ENCODE measurements at places on chromosomes 4 and X.

DNA sequence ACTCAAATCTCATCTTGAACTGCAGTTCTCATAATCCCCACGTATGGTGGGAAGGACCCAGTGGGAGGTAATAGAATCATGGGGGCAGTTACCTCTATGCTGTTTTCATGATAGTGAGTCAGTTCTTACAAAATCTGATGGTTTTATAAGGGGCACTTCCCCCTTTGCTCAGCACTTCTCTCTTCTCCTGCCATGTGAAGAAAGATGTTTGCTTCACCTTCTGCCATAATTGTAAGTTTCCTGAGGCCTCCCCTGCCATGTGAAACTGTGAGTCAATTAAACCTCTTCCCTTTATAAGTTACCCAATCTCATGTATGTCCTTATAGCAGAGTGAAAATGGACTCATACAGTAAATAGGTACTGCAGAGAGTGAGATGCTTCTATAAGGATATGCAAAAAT lies 1050.6 kb upstream of the GRIA3 start:
- DNase-seq: no peak

DNA sequence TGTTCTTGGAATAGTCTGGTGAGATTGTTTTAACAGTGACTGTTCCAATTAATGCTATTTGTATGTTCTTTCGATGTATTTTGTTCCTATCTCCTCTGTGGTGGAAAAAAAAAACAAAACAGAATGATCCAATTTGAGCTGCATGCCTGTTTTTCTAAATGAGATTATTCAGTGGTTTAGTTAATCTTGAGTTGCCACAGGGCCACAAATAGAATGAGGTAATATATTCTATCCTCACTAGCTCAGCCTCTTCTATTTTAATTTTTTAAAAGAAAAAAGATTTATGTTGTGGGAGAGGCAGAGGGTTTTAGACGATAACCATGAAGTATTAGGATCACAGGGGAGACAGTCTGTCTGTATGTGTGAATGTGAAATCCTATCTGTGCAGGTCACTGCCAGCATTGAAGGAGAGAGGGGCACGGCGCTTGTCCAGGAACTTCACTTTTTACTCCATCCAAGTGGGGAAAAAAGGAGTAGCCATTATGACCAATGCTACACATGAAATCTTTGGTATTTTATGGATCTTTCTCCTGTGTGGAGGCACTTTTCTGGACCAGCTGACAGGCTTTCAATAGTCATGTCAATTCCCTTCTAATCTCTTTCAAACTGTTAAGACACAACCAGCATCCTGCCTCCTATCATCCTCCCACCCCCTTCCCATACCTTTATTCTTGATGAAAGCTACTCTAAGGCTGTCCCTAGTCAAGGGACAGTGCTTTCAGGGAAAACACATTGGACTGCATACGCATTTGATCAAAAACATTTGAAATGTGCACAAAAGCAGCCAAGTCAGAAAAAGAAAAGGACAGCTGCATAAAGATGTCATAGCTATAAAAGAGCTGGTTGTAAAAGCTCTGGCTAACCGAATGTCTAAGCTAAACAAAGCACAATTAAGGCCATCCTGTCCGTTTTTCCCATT lies 1063.8 kb upstream of the INTU start:
- DNase-seq: peak; percentile 47

GRCh38 chr4:150765216-150765615 lies 183.3 kb downstream of the MAB21L2 start:
- DNase-seq: no peak

DNA sequence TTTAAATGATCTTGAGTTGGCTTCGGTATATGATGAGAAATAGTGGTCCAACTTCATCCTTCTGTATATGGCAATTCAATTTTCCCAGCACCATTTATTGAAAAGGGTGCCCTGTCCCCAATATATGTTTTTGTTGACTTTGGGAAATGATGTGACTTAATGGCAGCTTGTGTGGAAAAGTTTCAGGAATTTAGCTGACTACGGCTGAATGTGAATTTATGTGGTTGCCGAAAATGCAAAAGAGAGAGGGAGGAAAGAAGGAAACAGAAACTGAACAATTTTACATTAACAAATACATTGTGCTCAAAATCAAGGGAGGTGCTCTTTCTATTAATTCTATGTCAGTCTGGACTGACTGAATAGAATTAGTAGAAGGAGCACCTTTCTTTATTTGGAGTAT lies 101.8 kb upstream of the CYSLTR1 start:
- DNase-seq: no peak

DNA sequence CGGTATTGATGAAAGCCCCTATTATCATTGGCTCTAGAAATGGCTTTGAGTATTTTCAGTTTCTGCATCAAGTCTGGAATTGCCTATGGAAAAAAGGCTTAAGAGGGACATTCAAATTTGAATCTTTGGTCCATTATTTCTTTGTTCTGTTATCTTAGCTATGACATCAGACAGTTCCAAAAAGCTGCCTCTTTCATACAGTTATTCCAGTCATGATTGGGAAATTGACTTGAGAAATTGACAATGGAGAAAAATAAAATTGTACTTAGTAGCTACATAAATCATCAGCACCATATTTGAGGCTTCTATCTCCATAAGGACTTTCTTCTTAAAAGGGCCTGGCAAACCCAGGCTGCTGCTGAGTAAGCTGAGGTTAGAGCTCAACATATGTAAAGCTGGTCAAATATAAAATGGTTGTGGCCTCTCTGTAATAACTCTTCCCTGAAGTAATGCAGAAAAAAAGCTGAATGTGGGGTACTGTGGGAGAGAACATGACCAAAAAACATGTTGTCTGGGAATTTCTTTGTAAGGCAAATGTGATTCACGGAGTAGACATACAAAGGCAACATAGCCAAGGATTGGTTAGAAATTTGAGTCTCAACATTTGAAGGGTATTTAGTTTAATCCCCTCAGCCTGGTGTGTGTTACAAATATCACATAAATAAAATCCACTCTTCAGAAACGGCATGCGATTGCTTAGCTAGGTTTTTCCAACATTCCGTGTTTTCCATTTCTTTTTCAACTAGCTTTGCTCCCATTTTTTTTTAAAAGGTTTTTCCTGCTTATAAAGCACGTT lies 100.9 kb downstream of the LNX1 start:
- DNase-seq: no peak

DNA sequence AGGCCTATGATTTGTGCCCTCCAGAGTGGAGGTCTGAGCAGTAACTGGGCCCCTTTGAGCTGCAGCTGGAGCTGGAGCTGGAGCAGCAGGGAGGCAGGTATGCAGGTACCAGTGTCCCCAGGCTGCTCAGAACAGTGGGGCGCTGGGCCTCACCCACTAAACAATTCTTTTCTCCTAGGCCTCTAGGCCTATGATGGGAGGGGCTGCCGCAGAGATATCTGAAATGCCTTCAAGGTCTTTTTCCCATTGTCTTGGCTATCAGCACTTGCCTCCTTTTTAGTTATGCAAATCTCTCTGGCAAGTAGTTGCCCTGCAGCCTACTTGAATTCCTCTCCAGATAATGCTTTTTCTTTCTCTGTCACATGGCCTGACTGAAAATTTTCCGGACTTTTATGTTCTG lies 79.7 kb upstream of the OTUD4 start:
- no peak for DNase-seq

DNA sequence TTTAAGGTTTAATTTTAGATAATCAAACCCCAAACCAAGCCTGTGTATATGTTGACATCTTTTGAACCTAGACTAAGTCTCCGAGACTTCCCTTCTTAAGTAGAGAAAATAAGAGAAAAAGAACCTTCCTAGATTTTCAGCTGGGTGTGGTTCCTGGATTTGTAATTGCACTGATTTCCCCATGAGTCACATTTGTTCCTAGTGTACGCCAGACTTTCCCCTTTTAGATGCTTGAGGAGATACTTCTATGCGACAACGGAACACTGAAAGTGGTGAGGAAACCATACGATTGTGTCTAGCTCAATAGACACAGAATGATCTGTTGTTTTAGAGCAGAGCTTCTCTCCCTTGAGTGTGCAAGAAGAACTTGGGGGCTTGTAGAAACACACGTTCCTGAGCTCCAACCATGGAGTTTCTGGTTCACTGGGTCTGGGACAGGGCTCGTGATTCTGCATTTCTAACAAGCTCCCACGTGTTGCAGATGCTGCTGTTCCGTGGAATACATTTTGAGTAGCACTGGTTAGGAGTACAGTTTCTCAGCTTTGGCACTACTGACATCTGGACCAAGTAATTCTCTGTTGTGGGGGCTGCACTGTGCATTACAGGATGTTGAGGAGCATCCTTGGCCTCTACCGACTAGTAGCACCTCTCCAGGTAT lies 87.1 kb downstream of the AMELX start:
- no peak for DNase-seq

DNA sequence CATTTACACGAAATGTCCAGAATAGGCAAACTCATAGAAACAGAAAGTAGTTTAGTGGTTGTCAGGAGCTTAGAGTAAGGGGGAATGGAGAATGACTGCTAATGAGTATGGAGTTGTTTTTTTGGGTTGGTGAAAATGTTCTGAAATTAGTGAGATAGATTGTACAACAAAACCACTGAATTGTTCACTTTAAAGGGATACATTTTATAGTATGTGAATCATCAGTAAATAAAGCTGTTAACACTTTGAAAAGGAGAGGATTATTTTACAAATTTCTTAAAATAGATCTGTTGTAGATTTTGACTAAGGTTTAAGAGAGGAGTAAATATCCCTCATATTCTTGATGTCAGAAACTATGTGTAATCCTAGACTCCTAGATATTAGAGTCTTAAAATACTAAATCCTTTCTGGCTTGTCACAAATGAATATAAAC lies 82.7 kb downstream of the RAPGEF2 start:
- no peak for DNase-seq

- no peak for DNase-seq
These were observed 5.4 kb upstream of the RGS12 start for GRCh38 chr4:3287271-3287971.

- DNase-seq: no peak
These were observed 206.3 kb downstream of the SHROOM3 start for GRCh38 chr4:76641351-76641750.

DNA sequence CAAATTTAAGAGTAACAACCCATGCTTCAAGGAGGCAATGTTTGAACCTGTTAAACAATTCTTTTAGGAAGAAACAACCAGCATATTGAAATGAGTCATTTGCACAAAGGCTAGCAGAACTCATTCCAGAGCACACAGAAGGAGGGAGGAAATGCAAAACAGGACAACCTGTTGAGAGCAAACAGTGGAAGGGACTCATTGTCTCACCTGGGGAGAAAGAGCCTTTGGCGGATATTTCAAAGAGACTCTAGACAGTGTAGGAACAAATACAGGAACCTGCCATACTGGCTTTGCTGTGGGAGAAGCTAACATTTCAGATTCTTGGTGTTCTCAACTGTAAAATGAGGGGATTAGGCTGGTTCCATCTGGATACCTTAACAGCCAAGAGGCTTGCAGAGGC lies 14.8 kb upstream of the RASGEF1B start:
- DNase-seq: peak; percentile 36

DNA sequence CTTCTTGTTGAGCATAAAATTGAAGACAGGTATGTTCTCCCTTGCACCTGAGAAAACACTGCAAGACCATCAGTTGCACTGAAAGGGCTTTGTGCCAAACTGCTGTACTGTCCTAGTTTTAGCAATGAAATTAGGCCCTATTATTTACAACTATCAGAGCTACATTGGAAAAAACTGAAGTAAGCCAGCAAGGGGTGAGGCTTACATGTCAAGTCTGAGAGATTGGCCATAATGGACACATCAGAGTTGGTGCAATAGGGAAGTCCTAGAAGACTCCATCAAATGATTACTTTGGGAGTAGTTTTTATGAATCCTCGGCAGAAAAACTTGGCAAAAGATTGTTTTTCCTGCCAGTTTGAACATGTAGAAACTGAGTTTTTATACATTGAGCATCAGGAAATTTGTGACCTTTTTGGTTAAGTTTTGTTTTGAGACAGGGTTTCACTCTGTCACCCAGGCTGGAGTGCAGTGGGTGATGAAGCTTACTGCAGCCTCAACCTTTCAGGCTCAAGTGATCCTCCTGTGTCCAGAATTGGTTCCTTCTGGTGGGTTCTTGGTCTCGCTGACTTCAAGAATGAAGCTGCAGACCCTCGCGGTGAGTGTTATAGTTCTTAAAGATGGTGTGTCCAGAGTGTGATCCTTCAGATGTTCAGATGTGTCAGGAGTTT lies 160.1 kb upstream of the BANK1 start:
- DNase-seq: no peak

- no peak for DNase-seq
These were observed 247.9 kb upstream of the GALNTL6 start for GRCh38 chr4:171565130-171565788.

DNA sequence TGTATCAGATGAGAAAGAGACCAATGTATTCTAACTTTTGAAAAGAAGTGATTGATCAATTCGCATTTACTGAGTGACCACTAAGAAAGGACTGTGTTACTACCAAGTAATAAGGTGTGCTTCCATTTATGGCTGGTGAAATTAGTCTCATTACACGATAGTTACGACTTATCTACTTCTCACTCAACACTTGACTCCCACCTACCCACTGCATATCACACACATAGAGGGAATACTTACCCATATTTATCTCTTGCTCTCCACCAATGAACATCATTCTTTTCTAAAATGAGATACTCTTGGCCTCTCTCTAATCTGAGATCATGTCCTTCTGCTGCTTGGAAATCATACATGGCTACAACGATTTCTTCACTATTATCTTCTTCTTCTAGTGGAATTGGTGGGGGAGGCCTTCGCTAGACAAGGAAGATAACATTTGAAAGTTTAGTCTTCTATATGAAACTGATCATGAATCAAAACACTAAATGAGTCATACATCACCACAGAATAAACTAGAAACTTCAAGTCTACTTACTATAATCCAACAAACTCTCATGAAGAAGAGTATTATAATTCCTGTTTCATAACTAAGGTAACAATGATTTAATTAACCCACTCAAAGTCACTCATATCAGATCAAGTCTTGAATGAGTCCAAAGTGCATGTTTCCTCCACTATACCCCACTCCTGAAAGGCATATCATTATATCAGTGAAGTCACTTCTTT lies 33.7 kb upstream of the TXK start:
- DNase-seq: no peak

DNA sequence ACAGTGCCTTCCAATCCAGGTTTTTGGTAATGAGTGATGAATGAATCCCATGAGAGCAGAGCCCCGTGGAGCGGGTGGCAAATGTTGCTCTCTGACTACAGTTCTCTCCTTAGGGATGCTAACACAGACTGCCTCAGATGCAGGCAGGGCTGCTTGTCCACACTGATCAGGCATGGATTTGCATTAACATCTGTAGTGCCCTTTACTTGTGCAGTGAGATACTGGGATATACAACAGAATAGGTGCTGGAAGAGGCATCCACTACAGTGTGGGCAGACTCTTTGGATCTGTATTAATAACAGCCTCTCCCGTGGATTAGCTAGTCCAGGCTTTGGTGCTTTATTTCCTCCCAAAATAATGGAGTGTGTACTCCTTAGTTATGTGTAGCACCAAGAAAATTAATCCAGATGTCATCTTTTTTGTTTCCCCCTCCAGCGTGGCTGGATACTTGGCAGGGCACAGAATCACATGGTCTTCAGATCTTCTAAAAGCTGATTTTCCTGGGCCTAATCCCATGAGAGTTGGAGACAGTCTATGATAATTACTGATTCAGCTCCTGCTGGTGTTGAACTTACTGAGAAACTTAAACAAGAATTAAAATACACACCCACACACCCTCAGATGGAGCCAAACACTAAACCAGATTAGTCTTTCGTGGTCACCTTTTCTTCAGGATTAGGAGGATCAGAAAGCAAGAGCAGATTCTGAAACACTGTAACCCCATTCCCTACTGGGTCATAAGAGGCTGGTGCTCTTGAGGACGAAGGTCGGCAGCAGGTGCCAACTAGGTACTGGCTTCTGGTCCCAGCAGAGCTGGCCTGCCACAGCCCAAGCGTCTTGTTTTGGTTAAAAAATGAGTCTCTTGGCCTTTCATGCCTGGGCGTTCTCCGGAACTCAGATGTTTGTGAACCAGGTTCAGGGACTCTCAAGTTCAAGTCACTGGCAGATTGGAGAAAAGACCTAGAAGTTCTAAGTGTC lies 23.1 kb upstream of the NAP1L5 start:
- peak; percentile 43 for DNase-seq
